ENCODE measurements at places on chromosomes 1 and 21.

DNA sequence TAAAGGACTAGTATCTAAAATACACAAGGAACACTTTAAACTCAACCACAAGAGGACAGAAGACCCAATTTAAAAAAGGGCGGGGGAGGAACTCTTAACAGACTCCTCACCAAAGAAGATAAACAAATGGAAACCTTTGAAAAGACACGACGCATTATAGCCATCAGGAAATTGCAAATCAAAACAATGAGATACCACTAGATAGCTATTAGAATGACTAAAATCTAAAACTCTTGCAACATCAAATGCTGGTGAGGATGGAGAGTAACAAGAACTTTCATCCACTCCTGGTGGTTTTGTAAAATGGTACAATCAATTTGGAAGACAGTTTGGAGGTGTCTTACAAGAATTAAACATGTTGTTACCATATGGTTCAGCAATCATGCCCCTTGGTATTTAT is 708.2 kb downstream of the BRINP3 start:
- DNase-seq = no peak

- no peak for DNase-seq
These were observed 29.1 kb downstream of the EIF2D start for GRCh38 chr1:206582971-206583706.

DNA sequence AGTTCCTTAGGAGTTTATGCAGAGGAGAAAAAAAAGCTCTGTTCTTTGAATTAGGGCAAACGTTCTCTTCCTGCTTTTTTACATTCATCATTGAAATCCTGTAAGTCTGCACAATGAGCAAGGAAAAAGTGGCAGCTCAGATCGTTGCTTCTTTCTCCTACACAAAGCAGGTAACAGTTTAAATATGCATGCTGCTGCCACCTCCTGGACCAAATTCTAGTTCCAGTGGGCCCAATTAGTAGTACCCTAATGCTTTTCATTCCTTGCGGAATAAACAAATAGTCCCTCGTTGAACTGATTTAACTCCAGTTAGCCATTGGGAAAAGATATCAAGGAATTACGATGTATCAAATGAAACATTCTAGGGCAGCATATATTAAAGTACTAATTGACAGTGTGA is 20.1 kb downstream of the YTHDF2 start:
- DNase-seq = no peak

DNA sequence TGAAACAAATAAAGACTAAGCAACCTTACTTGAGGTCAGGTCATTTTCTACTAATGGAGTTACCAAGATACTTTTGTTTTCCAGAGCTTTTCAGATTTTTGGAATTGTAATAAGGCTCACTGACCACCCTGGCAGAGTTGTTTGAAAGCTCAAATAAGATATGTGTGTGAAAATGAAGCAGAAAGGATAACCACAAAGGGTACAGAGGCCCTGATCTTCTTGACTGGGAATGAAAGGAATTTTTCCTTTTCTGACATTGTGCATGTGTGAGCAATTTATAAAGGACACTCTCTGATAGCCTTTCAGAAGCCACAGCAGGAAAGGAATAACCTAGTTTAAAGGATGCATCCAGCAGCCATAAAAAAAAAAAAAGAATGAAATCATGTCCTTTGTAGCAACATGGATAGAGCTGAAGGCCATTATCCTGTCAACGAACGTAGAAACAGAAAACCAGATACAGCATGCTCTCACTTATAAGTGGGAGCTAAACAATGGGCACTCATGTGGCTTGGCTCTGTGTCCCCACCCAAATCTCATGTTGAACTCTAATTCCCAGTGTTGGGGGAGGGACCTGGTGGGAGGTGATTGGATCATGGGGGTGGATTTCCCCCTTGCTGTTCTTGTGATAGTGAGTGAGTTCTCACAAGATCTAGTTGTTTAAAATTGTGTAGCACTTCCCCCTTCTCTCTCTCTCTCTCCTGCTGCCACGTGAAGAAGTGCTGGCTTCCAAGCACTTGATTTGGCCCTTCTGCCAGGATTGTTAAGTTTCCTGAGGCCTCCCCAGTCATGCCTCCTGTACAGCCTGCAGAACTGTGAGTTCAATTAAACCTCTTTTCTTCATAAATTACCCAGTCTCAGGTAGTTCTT is 3.1 kb upstream of the SRP9 start:
- no peak for DNase-seq

GRCh38 chr21:25583370-25584130 is 23.7 kb downstream of the MRPL39 start:
- DNase-seq = no peak

DNA sequence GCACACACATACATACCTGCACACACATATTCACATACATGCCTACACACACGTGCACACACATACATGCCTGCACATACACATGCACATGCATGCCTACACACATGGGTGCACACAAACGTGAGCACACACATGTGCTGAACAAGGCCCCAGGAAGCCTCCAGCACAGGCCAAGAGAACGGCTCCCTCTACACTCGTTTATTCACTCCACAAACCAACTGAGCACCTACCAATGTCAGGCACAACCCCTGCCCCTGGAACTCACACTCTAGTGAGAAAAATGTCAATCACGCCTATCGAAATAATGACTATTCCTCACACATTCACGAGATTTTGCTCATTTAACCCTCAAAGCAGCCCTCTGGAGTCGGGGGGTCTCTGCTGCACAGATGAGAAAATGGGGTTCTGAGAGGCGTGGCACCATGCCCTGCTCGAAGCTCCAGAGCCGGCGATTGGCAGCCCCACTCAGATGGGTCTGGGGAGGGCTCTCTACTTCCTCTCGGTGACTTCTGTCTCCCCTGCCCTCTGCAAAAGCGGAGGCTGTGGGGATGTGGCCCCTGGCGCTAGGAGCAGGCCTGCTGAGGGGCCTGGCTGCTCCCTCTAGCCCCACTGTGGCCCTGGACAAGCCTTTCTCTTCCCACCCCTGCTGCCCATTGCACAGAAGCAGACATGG is 90.2 kb upstream of the RUNX3 start:
- DNase-seq = no peak

DNA sequence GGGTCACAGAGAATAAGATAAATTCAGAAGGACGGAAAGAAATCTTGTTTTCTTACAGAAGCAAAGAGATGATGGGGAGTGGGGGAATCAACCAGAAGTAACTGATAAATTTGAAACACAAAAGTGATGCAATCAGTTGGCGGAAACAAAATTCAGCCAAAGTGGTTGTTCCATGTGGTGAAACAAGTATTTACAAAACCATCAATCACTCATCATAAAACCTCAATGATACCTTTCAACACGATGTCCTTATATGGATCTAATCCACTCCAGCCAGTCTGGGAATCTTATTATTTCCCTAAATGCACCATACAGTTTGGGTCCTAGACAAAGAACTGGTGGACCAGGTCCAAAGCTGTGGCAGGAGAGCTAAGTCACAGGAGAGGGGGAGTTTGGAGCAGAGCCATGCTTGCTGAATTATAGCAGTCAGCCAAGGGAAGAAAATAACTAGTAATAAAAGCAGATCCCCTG is 303.8 kb upstream of the LRRC7 start:
- DNase-seq = no peak

DNA sequence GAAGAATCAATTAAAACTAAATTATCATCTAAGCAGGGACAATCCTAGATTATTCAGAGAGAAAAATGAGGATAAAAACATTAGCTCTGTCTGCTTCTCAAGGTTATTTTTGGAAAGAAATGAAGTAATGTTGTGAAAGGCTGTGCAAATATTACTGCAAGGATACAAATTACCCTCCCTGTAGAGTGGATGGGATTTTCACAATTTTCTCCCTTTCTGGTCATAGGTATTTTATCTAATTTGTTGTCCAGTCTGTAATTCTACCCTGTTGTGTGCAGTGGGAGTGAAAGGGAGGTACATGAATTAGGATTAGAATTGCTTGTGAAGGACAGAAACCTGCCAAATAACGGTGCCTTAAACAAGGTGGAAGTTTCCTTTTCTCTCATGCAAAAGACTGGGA is 54.7 kb downstream of the MAP3K7CL start:
- no peak for DNase-seq

GRCh38 chr1:154869351-154870114 is 548 bp downstream of the KCNN3 start:
- DNase-seq = no peak

GRCh38 chr1:6694121-6694713 is 7.4 kb downstream of the DNAJC11 start:
- no peak for DNase-seq

DNA sequence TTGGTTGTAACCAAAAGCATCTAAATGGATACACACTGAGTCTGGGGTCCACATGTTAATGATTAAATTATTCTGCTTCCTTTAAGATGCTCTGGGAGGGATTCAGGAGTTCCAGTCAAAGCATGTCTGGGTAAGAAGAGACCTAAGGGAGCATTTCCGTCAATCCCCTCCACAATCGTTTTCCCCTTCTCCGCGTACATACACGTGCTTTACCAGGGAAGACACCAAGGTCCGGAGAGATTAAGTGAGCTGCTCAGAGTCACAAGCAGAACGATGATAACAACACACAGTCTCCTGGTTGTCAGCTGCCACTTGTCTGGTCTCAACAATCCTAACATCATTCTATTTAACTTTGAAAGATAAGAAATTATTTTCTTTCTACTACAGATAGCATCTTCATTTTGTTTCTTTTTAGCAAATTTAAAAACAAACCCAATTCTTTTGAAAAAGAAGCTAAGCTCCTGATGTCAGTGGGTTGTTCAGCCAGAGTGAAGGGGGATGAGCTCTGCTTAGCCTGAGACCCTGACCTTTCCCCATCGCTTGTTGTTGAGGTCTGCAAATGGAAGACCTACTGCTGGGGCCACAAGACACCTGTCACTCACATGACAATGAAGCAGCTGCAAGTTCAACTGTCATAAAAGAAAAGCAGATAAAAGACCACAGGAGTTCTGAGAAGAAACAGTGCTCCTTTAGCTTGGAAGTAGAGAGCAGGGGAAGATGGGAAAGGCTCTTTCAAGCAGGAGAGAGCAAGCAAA is 4.5 kb downstream of the PAFAH2 start:
- no peak for DNase-seq

DNA sequence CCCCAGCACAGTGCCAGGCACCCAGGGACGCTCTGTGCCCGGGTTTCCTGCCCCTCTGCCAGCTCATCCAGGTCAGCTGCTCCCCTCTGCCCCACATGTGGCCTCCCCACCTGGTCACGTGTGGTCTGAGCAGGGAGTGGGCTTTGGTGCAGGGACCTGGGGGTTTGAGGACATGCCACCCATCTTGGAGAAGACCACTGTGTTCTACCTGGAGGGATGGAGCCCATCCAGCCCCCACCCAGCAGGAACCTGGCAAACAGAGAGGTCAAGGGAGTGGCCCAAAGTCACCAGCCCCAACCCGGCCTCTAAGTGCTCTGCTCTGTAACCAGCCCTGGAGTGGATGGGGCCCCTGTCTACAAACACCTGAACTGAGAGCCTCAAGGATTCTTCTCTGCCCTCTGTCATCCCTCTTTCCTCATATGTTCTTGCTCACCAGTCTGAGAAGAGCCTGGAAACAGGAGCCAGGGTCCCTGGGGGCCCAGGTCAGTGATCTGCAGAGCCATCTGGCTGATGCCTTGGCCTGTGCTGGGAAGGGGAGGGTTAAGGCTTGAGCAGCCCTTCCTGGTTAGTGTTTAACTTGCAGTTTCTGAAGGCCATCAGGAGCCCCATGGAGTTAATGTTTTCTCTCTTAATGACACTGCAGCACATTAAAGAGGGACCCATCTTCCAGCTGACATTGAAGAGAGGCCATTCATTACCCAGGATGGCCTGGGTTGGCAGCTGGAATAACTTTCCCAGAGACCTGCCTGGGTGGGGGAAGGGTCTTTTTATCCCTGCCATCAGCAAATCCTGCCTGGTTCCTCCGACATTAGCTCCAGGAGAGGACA is 235.4 kb downstream of the PTPRU start:
- DNase-seq = no peak

GRCh38 chr1:108531444-108531843 is 28.5 kb upstream of the EEIG2 start:
- DNase-seq = no peak

DNA sequence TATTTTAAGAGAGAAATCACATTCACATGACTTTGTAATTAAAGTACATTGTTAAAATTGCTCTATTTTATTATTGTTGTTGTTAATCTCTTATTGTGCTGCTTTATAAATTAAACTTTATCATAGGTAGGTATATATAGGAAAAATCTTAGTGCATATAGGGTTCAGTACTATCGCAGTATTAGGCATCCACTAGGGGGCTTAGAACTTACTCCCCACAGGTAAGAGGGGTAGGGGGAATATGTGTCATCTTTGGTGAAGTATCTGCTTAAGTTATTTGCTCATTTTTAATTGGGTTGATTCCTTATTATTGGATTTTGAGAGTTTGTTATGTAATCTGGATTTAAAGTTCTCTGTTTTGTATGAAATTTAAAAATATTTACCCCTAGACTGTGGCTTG is 385.2 kb downstream of the DUSP10 start:
- DNase-seq = no peak

DNA sequence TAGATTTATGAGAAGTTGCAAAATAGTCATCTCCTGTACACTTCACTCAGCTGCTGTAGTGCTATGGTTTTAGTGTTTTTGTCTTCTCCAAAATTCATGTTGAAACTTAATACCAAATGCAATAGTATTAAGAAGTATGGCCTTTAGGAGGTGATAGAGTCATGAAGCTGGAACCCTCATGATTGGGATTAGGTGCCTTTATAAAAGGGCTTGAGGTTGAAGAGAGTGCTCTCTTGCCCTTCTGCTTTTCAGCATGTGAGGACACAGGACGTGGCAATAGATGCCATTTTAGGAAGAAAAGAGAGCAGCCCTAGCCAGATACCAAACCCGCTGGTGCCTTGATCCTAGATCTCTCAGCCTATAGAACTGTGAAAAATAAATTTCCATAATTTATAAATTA is 87.6 kb downstream of the CTH start:
- no peak for DNase-seq

DNA sequence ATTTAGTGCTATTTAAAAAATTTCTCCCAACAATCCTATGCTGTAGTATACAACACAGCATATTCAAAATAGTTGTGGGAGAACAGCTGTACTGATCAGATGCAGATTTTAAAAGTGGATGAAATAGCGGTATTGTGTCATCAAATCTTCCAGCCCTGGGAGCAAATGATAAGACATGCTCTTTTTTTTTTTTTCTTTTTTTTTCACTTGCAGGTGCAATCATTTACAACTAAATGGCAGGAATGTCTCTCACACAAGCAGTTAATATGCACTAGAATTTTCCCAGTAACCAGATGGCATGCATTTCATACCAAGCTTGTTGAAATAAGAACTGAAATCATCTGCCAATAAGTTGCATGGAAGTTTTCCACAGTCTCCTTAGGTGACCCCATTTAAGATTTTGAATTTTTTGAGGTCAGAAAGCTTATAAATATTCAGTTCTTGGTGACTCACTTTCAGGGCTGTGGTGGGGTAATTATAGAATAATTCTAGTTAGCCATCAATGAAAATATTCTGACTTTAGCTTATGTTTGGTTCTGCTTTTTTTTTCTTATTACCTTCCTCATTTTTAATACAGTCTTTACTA is 623.9 kb upstream of the NR5A2 start:
- DNase-seq = no peak

Measured in hepatic stellate cell (primary cell).